M059J (cell line): ENCODE measurements at places on chromosomes 3 and 15.
A peak's percentile ranks its signal among the peaks of the same experiment; 100 is the strongest.

DNA sequence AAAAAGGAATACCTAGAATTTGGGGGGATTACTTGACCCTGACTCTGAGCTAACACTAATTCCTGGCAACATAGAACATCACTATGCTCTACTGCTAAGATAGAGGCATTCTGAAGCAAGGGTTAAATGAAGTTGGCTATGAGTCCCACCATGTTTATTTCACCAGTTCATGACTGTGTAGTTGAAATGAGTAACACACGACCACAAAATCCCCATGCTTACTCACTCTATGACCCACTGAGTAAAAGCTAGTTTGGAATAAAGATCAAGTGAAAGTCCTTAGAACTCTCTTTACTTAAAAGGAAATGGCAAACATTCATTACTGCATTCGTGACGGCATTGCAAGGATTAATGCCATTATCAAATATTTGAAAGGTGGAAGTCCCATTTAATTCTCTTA is 47.4 kb downstream of the MRPL46 start:
- peak; percentile 48 for DNase-seq

GRCh38 chr3:57757642-57758297 is 1.7 kb downstream of the SLMAP start:
- DNase-seq: peak; percentile 56

DNA sequence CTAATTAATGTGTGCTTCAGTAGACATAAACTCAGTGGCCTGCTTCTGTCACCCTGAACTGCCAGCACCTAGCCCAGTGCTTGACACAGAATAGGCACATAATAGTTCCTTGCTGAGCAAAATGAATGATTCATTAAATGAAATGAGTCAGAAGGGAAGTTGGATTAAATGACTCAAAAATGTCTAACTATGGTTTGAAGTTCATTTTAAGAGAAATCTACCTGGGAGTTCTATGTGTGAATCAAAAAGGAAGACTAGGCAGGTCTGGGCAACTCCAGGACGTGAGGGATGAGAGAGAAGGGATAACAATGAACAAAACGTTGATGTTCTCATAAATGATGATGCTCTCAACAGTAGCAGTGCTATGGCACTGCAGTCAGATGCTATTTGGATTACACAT is 175.0 kb downstream of the CFAP20DC start:
- peak; percentile 78 for DNase-seq

- DNase-seq: no peak
These were observed 15.2 kb downstream of the RAB11A start for GRCh38 chr15:65884511-65884910.

- DNase-seq: peak; percentile 56
These were observed 129.1 kb downstream of the RAP2B start for GRCh38 chr3:153291059-153291685.

DNA sequence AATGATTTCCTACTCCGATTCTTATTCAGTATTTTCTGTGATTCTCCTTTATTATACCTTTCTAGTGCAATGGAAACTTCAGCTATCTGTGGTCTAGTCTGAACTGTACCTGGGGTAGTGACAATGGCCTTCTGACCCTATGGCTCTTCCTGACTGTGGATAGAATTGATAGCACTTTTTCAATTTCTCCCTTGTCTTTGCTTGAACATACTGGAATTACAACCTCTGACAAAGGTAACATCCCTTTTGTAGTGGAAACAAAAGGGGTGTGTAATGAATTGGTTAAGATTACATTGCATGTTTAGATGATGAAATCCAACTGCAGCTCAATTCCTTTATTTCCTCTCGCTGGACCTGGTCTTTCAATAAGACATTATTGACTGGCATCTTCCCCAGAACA is 21.0 kb upstream of the SOX2 start:
- DNase-seq: no peak

- DNase-seq: no peak
These were observed 15.0 kb downstream of the FBLN2 start for GRCh38 chr3:13563911-13564310.

DNA sequence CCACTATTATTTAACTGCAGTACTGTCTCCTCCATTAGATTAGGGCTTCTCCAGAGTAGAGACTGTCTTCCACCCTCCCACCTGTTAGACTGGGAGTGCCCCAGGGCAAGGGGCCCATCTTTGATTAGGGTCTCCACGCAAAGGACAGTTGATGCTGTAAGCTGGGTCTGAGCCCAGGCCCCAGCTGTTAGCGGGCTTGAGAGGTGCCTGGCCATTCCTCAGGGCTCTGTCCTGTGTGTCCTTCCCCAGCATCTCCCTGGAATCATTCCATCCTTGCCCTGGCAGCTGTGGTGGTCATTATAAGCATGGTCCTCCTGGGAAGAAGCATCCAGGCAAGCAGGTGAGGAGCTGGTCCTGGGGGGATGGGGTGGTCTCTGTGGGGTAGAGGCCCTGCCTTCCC is 6.1 kb downstream of the SLC51B start:
- no peak for DNase-seq

GRCh38 chr3:157650172-157650571 is 147.0 kb upstream of the VEPH1 start:
- no peak for DNase-seq

GRCh38 chr15:69666921-69667811 is 214.5 kb downstream of the RPLP1 start:
- DNase-seq: no peak
